Choroid plexus epithelial cell (primary cell): ENCODE measurements at places on chromosomes 5 and 9.

GRCh38 chr5:73655521-73656160 lies 29.6 kb downstream of the ARHGEF28 start:
- DNase-seq = no peak

DNA sequence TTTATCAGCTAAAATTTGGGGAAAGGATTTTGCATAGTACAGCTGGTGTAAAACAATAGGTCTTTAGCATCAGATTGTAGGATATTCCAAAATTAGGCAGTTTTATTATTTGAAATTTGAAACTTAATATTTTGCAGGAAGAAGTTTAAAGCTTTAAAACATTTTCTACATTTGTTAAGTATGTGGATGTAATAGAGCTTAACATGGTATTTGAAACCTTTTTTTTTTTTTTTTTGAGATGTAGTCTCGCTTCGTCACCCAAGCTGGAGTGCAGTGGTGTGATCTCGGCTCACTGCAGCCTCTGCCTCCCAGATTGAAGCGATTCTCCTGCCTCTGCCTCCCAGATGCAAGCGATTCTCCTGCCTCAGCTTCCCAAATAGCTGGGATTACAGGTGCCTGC lies 2.9 kb downstream of the DENND4C start:
- no peak for DNase-seq

DNA sequence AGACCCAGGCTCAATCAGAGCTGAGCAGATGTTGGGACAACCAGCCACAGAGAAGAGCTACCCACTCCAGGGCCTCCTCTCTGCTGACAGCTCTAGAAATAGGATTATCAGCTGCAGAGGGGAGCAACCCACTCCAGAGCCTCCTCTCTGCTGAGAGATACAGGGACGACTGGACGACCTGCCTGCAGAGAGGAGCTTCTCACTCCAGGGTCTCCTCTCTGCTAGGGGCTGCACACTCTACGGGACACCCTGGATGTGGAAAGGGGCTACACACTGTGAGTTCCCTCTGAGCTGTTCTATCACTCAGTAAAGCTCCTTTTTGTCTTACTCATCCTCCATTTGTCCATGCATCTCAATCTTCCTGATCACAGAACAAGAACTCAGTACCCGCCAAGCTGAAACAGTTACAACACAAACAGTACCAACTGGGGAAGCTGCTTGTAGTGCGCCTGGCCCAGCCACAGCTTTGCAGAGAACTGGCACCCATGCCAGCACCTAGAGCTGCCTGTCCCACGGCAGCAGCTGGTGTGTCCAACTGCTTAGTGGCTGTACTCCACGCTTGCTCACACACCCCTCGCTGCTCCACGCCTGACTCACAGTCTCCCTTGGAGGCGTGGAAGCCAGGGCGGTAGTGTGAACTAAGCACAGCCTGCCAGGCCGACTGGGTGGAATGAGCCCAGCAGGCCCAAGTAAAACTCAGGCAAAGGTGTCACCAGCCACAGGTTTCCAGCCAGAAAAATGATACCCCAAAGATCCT lies 56.8 kb downstream of the PRELID2 start:
- no peak for DNase-seq

DNA sequence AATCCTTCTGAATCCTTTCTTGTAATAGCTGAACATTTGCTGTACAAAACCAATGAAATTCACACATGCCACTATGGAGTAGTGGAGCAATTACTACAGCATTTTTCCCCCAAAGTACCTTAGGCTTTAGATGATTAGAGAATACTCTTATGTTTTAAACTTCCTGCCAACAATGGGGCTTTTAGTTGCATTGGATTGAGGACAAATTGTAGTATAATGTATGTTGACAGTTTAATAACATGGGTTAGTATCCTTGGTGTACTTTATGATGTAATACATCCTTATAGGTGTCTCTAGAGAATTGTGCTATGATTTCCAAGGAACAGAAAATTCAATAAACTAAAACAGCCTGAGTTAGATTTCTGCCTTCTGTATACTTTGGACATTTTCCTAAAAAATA lies 422.7 kb upstream of the GRAMD2B start:
- DNase-seq = no peak

DNA sequence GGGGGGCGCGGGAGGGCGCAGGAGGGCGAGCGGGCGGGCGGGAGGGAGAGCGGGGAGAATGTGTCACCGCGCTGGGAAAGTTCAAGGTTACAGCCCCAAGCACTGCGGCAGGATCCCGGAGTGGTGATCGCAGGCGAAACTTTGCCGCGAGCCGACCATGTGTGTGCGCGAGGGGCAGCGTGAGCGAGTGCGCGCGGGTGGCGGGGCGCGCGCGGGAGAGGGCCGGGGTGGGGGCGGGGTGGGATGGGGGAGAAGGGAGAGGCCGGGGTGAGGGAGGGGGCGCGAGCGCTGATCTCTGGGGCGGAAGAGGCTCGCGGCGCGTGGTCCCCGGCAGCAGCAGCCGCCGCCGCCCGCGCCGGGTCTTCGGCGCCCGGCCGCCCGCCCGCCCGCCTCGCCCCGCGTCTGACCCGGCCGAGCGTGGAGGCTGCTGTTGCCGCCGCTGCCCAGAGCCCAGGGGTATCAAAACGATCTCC lies at the start of gene NFIB:
Gene NFIB, minus strand, starts transcription at position 191 of the 473 bp plus-strand sequence. CDS start 630 bp downstream, outside the sequence.
- peak; percentile 53 for DNase-seq

GRCh38 chr5:34847056-34847455 lies 8.1 kb downstream of the TTC23L start:
- DNase-seq = no peak

- no peak for DNase-seq
These were observed 82.6 kb downstream of the GLDC start for GRCh38 chr9:6562871-6563430.

- peak; percentile 7 for DNase-seq
These were observed 58.3 kb downstream of the CYFIP2 start for GRCh38 chr5:157324237-157324636.

DNA sequence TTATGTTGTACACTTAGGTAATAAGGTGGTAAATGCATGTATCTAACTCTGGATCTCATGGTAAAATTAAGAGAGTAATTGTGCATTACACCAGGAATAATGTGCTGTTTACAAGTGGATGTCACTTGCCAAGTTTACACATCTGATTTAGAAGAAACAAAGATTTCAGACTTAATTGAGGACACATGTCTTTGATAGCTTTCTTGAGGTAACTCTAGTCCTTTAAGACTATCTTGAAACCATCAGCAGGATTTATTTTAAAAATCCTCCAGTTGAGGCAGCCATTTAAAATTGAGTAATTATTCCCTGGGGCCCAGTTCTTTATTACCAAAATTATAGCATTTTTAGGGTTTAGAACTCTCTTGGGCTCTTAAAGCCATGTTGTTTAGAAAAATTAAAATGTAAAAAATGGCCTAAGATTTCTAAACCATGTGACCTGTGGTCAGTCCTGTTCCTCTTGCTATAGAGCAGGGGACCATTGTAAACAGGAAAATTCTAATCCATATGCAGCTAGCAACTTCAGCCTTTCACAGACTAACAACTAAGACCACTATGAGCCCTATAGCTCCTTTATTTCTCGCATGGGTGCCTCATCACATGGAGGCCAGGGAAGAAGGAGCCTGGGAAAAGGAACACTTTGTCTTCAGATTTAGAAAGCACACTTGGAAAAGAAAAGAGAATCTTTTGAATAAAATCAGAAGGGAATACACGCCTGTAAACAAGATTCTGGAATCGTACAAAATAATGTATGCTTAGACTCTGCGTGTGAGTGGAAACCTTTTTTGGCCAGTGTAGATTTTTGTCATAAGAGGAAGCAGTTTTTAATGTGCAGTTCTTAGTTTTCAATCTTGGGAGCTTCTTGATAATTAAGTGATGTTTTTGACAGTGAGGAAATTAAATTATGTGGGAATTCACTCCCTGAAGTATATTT lies 71.2 kb downstream of the ZSWIM6 start:
- no peak for DNase-seq

- DNase-seq = no peak
These were observed 3.3 kb upstream of the SNX18 start for GRCh38 chr5:54514291-54514690.

- DNase-seq = no peak
These were observed 112.3 kb upstream of the ADAMTSL1 start for GRCh38 chr9:18361646-18362045.

- DNase-seq = peak; percentile 62
These were observed 6.2 kb downstream of the TRIM32 start for GRCh38 chr9:116693233-116693731.

- peak; percentile 76 for DNase-seq
These were observed 205.0 kb upstream of the DAPK1 start for GRCh38 chr9:87292449-87293191.

GRCh38 chr9:87387351-87388011 lies 110.2 kb upstream of the DAPK1 start:
- DNase-seq = peak; percentile 30

- DNase-seq = no peak
These were observed 169.3 kb downstream of the PAX5 start for GRCh38 chr9:36864491-36865410.

GRCh38 chr5:124871303-124871702 lies 124.9 kb upstream of the ZNF608 start:
- DNase-seq = no peak

GRCh38 chr5:106894964-106895363 lies 775.8 kb downstream of the EFNA5 start:
- DNase-seq = peak; percentile 90

DNA sequence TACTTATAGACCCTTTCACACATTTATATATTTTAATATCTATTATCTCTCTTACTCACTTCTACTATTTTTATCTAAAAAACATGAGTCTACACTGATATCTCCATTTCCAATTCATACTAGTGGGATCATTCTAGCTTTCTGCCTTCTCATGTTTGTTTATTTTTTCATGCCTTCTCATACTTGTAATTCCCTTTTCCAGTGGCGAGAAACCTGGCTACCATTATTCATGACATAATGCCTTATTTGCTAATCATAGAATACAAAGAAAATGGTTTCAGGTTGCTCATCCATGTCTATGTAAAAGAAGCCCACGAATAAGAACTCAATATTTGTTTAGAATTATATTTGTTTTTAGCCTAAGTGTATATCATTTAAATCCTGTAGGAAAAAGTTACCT lies 232.7 kb upstream of the ACTBL2 start:
- peak; percentile 43 for DNase-seq

DNA sequence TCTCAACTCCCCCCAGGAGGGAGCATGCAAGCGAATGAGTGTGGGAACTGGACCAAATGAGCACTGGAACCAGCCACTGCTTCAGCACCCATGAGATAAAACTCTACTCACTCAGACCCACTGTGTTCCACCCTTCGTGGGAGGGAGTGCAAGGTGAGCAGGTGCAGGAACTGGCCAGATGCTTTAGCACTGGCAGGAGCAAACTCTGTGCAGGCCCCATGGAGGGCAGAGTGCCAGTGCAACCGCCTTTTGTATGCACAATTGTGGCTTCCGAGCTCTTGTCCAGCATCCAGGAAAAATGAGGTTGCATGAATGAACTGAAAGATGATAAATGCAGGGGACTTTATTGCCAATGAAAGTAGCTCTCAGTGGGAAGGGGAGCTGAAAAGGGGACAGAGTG lies 67.4 kb upstream of the CCDC112 start:
- DNase-seq = no peak

DNA sequence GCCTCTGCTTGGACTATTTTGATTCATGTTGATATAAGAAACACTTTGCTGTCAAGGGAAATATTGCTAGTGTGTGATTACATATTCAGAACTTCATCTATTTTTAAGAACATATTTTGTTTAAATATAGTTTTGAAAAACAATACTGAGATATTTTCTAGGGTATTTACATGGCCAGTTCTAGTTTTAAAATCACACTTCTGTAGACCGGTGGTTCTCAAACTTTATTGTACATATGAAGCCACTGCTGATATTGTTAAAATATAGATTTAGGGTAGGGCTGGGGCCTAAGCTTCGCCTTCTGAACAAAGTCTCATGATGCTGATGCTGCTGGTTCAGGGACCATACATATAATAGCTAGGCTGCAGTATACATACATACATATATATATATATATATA lies 1000.0 kb downstream of the PTPRD start:
- DNase-seq = no peak

DNA sequence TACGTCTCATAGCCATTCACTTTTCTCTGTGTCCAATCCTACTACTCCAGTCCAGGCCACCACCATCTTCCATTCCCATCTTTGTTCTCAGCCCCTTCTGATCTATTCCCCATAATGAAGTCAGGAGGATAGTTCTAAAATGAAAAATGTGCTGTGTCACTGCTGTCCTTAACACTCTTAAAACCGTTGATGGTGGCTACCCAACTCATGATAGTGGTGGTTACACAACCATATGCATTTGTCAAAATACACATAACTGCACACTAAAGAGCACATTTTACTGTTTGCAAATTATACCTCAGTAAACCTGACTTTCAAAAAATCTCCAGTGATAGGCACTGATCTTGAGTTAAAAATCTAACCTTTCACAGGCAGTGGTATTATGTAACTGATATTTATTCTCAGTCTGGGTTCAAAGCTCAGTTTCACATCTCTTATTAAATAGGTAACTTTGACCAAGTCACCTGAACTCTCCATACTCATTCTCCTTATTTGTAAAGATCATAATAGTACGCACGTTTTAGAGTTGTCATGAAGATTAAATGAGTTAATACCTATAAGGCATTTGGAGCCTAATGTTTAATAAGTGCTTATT lies 24.6 kb upstream of the ADRB2 start:
- DNase-seq = no peak
